CMK (cell line): ENCODE measurements at places on chromosomes 7 and 10.

DNA sequence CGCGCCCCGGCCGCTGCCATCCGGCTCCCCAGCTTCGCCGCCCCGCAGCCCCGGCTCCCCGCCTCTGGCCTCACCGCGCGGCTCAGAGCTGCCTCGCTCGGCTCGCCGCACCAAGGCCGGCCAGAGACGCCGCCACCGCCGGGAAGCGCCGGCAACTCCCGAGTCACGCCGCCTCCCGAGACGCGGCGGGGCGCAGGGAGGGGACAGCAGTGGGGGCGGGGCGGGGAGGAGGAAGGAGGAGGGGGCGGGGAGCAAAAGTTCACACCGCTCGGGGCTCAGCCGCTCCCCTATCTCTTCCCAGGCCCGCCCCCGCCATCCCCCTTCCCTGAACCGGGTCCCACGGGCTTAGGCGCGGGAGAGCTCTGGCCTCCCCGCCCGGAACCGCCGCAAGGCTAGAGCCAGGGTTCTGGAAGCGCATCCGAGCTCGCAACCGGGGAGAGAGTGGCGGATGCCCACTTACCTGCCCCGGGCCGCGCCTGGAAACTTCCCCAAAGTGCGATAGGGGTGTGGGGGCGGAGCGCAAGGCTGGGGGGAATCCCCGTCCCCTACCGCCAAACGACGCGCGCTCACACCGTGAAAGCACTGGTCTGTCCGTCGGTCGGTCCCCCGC lies 1.0 kb downstream of the CHST15 start:
- DNase-seq = no peak

DNA sequence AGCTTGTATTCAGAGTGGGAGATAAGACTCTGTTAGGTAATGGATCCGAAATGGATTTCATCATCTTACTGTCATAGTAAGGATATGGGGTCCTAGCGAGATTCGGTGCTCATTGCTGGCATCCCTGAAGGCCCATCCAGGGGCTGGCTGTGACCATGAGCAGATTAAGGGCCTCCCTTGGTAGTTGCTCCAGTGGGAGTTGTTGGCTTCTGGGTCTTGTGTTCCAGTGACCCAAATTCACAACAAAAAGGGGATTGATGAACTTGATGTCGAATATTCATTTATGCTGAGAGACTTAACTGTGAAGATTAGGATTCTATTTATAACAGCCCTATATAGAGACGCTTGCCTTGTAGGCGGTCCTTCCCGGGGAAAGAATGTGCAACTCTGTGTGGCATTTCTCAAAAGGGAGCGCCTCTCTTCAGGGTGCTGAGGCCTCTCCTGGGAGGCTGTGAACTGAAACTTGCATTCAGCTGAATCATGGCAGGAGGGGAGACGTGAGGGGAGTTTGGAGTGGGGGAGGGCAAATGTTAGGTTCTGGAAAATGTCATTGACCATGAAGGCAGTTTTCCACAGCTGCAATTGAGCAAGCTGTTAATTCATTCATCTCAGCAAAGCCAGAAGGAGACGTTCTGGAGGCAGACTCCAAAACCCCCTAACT lies 233.1 kb upstream of the FZD8 start:
- DNase-seq = no peak

DNA sequence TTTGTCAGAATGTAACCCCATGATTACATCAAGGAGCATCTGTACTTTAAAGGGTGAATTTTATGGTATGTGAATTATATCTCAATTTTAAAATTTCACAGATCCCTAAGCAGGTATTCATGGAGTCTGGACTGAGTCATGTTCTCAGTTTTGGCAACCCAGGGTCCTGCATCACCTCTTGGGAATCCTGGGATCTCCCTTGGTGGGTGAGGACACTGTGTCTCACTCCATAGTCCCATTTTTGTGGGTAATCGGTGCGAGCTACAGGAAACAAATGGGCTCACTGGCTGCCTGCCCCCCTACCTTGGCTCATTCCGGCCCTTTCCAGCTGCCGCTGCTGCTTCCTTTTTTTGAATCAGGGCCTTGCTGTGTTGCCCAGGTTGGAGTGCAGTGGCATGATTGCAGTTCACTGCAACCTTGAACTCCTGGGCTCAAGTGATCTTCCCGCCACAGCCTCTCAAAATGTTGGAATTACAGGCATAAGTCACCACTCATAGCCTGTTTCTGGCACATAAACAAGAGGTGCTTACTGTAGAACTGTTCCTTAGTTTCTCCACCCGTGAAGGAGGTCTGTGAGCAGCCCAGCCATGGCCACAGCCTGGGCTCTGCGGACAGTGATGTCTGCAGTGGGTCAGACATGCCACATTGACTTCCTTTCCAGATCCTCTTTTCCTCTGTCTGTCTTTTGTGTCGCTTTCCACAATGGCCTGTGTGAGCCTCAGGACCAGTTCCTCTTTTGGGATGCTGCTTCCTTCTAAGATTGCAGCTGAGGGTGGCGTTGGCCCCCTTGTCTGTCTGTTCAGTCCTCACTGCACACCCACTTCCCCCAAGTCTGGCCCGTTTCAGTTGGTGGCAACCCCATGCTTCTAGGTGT lies 14.5 kb downstream of the PALD1 start:
- DNase-seq = no peak

DNA sequence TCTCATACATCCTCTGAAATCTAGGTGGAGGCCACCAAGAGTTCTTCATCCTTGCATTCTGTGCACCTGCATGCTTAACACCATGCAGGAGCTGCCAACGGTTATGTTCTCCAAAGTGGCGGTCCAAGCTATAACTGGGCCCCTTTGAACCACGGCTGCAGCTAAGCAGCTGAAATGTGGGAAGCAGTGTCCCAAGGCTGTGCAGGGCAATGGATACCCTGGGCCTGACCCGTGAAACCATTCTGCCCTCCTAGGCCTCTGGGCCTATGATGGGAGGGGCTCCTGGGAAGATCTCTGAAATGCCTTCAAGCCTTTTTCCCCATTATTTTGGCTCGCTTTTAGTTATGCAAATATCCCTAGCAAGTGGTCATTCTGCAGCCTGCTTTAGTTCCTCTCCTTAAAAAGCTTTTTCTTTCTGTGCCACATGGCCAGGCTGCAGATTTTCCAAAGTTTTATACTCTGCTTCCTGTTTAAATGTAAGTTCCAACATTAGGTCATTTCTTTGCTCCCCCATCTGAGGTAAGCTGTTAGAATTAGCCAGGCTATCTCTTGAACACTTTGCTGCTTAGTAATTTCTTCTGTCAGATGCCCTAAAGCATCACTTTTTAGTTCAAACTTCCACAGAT lies 7.7 kb upstream of the GTPBP4 start:
- no peak for DNase-seq

DNA sequence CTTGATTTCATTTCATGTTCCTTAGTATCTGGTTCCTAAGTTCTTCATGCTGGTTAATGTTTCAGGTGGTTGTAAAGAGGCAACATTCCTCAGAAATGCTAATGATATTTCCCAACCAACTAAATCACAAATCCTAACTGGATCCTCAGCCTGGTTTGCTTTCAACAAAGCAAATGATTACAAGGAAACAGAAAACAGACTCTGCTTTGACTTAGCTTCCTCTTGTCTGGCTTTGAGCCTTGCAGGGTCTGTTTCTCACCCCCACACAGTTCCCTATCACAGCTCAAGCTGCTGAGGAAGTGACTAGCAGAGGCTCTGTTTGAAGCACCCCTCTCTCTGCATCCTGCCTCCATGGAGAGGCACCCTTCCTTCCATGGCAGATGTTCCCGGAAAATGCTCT lies 130.2 kb upstream of the CTTNBP2 start:
- DNase-seq = no peak

DNA sequence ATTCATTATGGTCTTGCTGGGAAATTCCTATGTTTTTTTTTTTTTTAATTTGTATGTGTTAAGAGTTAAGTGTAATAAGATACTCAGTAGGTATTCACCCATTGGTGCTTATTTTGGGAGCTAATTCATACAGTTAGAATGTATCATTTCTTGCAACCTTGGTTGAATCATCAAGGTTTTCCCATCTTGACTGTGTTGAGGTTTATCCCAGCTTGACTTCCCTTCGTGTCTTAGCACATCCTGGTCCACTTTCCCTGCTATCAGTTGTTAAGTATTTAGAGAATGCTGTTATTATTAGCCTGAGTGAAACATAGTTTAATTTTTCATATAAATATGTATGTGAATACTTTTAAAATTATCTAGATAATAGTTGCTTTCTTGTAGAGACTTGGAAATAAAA lies 20.8 kb downstream of the RALA start:
- no peak for DNase-seq

- no peak for DNase-seq
These were observed 18.5 kb upstream of the SRGN start for GRCh38 chr10:69069090-69070042.

GRCh38 chr10:116810895-116811294 lies 38.4 kb upstream of the ENO4 start:
- DNase-seq = no peak

GRCh38 chr7:8384901-8385300 lies 48.5 kb upstream of the NXPH1 start:
- no peak for DNase-seq

DNA sequence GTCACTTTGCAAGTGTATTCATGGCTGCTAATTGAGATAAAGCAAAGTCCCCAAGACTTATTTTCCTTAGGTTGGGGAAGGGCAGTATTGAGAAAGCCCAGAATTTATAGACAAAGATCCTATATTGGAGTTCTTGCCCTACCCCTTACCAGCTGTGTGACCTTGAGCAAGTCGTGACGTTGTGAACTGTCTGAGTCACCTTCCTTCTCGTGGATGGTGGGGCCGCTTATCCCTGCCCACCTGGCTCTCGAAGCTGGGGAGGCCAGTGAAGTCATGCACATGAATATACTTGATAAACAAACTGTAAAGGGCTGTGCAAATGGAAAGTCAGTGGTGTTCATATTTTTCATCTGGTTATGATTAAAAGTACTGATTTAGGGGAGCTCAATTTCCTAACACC lies 127.4 kb downstream of the TACC2 start:
- DNase-seq = no peak

GRCh38 chr10:17247210-17247609 lies 19.2 kb downstream of the VIM start:
- DNase-seq = no peak

- DNase-seq = no peak
These were observed 183.9 kb downstream of the ANK3 start for GRCh38 chr10:60205741-60206140.
